ENCODE measurements at places on chromosomes 13 and 19.
A peak's percentile ranks its signal among the peaks of the same experiment; 100 is the strongest.

GRCh38 chr13:49784886-49785570 is 7.5 kb downstream of the KPNA3 start:
- no peak for DNase-seq

DNA sequence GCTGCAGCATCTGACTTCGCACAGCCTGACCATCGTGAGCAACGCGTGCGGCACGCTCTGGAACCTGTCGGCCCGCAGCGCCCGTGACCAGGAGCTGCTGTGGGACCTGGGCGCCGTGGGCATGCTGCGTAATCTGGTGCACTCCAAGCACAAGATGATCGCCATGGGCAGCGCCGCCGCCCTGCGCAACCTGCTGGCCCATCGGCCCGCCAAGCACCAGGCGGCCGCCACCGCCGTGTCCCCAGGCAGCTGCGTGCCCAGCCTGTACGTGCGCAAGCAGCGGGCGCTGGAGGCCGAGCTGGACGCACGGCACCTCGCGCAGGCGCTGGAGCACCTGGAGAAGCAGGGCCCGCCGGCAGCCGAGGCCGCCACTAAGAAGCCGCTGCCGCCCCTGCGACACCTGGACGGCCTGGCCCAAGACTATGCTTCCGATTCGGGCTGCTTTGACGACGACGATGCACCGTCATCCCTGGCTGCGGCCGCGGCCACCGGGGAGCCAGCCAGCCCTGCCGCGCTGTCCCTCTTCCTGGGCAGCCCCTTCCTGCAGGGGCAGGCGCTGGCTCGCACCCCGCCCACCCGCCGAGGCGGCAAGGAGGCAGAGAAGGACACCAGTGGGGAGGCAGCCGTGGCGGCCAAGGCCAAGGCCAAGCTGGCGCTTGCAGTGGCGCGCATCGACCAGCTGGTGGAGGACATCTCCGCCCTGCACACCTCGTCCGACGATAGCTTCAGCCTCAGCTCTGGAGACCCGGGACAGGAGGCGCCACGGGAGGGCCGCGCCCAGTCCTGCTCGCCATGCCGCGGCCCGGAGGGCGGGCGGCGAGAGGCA is 13.6 kb downstream of the C19orf25 start:
- no peak for DNase-seq

- DNase-seq = no peak
Observed at GRCh38 chr13:75180805-75181455, 301.0 kb downstream of the TBC1D4 start.

DNA sequence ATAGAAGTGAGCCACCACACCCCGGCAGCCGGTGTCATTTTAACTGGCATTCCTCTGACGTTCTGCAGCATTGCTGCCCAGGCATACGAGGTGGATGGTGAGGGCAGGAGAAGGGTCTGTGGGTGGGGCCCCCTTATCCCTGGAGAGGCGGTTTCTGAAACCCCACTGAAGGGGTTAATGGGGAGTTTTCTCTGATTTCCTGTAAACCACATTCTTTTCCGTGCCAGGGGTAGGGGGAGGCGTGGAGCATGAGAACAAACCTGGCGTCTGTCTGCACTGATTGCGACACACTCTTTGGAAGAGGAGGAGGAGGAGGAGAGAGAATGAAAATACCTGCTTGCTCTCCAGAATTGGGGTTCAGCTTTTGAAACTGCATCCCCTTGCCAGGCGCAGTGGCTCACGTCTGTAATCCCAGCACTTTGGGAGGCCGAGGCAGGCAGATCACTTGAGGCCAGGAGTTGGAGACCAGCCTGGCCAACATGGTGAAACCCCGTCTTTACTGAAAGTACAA is 2.7 kb upstream of the C3 start:
- DNase-seq = no peak

GRCh38 chr19:2280633-2281264 is 1.2 kb downstream of the PEAK3 start:
- no peak for DNase-seq

DNA sequence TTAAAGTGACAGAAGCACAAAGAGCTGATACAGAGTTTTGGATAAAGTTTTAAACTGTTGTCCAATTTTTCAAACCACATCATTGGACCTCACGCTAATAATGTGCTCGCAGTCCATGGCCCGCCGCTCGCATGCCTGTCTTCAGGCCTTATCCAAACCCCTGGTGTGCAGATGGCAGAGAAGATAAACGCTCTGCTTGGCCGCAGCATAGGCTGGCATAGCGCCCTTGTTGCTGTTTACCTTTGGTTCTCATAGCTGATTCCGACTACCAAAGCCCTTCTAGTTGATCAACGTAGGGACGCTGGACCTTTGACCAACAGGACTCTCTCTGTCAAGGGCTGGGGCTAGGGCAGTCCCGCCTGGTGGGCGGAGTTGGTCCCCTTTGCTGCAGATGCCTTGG is 23.5 kb upstream of the QTRT1 start:
- no peak for DNase-seq

DNA sequence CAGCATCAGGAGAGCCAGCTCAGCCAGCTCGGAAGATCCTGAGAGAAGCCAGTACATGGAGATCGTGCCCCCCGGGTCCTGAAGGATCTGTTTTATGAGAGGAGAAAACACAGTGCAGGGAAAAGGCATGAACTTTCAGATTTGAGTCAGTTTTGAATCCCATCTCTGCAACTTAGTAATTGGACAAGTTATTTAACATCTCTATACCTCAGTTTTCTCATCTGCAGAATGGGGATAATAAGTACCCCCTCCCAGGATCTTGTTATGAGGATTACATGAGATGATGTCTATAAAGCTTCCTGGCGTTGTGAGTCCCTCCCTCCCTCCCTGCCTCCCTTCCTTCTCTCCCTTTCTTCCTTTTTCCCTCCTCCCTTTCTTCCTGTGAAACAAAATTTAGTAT is 40.1 kb upstream of the GTF3A start:
- no peak for DNase-seq

DNA sequence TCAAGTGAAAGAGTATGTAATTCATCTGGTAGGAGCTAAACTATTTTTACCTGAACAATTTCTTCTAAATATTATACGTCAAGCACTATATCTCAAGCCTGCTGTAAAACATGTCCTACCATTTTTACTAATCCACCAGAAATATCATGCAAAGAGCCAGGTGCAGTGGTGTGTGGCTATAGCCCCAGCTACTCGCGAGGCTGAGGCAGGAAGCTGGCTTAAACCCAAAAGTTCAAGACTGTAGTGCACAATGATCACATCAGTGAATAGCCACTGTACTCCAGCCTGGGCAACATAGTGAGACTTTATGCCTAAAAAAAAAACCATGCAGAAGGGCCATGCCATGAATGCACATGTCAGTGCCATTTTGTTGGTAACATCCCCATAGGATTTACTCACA is 20.7 kb upstream of the CLN5 start:
- no peak for DNase-seq

DNA sequence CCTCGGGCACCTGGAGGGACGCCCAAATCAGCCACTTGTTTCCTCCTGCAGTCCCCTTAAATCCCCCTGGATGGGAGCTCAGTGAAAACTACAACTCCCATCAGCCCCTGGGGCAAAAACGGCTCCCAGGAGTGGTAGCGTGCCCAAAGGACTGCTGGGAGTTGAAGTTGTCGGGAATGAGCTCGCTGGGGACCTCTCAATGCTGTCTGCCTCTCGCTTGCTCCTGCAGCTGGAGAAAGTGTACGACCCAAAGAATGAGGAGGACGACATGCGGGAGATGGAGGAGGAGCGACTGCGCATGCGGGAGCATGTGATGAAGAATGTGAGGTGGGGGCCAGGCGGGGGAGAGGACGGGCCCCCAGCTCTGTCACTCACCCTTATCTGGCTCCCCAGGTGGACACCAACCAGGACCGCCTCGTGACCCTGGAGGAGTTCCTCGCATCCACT is 14.7 kb upstream of the DHDH start:
- no peak for DNase-seq

- no peak for DNase-seq
Observed at GRCh38 chr19:8655340-8655709, 24.9 kb downstream of the NFILZ start.

GRCh38 chr13:94585543-94586101 is 10.3 kb downstream of the TGDS start:
- no peak for DNase-seq

DNA sequence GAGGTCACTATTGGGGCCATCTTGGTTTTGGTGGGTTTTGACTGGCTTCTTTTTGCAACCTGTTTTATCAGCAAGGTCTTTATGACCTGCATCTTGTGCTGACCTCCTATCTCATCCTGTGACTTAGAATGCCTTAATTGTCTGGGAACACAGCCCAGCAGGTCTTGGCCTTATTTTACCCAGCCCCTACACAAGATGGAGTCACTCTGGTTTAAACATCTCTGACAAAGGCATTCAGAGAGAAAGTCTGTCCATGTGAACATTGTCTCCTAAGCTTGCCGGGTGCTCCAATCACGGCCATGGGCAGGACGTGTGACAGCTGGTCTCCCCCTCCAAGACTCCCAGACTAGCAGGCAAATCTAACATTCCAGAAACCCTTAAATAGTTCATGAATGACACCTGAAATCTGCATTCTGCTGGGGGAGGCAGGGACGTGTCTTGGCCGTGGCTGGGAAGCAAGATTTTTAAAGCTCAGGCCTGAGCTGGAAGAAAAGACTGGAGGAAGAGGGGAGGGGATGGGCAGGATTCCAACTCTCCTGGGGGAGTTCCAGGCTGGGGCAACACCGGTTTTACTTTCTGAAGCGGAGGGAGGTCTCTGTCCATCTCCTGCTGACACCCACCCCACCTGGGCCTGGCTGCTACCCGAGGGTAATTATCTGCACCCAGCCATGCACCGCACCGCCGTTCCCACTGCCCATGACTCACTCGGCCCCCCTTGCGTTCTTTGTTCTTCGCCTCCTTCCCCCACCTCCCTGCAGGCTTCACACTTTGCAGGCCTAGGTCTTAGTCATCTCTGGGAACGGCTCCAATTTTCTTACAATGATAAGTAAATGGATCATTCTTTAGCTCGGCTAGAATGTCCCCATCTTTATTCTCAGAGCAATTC is 11.6 kb upstream of the OR1M1 start:
- peak; percentile 54 for DNase-seq

DNA sequence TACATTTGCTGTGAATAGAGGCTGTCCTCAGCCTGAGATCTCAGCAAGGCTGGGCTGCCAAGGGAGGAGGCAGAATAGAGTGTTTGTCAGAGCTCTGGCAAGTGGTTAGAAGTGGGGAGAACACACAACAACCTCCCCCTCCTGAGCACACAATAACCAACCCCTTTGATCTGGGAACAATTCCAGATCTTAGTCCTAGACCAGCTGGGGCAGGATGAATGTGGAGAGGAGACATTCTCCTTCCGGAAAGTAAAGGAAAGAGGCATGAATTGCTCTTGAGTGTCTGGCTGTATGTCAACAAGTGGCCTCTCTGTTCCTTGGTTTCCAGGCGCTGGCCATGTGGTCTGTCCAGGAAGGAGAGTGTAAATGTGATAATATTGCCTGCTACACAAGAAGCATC is 114.9 kb upstream of the TMTC4 start:
- peak; percentile 91 for DNase-seq

GRCh38 chr19:38561658-38562057 is 56.1 kb downstream of the MAP4K1 start:
- DNase-seq = no peak

DNA sequence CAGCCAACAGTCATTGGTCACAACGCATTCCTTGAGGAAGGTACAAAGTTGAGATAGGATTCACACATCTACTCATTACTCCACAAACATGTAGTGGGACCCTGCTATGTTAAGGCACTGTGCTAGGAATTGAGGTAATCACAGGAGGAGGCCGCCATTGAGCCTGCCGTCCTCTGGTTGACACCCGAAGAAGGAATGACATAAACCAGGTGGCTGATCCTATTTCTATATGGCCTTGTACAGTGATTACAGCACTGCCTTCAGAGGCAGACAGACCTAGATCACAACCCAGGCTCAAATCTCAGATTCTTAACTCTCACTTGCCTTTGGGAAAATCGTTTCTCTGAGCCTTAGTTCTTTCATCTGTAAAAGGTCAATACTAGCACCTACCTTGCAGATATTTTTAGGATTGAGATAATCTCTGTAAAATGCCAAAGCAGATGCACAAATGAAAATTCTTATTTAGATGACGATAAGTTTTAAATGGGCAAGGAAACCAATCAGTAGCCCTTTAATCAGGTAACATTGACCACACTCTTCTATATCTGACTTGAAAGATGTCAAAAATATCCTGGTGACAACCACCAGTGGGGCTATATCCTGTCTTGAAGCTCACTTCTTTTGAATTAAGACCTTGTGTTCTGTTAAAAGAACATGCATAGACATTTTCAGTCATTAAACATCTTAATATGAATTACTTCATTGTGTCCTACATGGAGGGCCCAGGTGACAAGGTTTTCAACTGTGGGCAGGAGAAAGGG is 251.6 kb downstream of the KCTD12 start:
- DNase-seq = no peak

Data from NCI-H2029 treated with DMSO at 0.1 percent for 48 hours (cell line).